ENCODE measurements at places on chromosomes 3 and 15.

- no peak for DNase-seq
Measured at GRCh38 chr3:42680271-42680670, 5.1 kb upstream of the KLHL40 start.

DNA sequence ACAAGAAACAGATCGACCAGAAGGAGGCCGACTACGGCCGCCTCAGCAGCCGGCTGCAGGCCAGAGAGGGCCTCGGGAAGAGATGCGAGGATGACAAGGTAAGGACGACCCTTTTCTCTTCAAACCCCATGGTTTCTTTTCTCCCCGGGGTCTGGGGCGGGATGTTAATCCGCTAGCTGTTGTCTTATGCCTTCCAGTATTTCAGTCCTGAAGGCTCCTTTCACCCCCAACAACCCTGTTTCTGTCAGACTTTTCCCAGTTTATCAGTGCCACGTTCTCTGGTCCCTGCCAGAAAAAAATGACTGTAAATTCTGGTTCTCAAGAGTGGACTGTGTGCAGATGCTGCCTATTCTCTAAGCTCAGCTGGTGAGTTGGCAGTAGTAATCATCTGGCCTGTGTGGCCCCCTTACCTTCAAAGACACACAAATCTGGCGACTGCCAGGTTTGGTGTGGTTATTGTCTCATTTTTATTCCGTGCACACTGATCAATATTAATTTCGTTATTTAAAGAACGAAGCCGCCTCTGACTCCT, 806 bp downstream of the GOLM2 start:
- no peak for DNase-seq

- no peak for DNase-seq
Measured at GRCh38 chr15:45773149-45773548, 138.3 kb downstream of the SQOR start.

DNA sequence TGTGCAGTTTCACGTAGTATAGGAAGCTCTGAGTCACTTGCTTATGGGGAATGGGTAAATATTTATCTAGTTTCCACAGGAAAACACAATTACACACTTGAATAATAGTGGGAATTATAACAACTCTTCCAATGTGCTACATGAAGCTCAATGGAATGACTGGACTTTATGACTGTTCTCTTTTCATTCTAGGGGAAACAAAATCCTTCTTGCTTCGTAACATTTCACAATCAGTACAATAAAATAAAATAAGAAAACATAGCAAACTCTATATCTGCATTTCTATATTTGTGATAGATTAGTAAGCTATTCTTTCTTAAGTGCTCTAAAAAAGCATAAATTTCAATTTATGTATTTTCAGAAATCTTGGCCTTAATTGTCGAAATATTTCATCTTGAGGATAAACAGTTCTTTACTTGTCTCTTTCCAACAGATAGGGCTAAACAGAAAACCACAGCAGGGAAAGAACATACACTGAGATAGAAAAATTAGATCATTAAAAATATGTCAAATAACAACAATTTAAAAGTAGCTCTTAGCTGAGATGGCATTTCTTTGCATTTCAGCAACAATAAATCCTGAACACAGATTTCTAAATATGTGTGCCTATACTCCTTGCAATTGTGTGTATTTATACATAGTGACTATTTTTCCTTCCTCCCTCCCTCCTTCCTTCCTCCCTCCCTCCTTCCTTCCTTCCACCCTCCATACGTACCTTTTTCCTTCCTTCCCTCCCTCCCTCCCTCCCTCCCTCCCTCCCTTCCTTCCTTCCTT, 395.5 kb upstream of the KCNMB2 start:
- no peak for DNase-seq

GRCh38 chr3:32077260-32078084, 28.9 kb upstream of the GPD1L start:
- DNase-seq = no peak

DNA sequence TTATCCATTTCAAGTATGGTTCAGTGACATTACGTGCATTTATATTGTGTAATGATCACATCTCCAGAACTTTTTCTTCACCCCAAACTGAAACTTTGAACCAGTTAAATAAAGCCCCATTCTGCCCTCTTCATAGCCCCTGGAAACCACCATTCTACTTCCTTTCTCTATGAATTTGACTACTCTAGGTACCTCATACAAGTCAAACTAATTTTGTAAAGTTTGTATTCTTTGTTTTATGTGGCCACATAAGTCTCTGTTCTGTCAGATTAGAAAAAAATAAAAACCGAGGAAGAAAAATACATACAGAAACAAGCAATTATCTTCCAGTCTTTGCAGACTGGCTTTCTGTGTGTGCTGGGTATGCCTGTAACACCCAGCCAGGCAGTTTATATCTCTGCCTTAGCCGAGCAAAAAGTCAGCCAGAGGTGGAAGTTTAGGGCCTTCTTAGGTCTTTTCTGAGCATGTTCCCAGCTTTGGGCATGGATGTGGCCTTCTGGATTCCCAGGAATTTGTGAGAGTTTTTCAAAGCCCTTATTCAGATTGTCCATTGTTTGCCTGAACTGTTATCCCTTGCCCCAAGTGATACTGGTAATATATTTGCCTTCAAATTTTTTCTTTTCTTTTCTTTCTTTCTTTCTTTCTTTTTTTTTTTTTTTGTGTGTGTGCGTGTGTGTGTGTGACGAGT, 6.0 kb upstream of the GRAMD1C start:
- DNase-seq = no peak

DNA sequence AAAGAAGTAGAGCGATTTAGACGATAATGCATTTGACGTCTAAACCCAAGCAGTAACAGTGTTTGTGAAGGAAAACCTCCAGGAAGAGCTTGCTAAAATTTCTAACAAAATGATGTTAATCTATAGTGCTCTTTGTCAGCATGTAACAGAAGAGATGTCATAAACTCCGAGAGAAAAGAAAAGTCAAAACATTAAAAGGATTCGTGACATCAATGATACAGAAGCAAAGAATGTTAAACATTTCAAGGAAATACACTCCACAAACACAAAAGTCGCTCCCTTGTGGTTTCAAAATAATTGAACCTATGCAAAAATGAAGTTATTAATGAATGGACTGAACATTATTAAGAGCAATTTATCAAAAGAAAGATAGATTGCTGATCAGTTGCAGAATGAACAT, 27.9 kb downstream of the AADAC start:
- DNase-seq = no peak

GRCh38 chr15:58357529-58358476, 74.0 kb upstream of the LIPC start:
- DNase-seq = no peak

DNA sequence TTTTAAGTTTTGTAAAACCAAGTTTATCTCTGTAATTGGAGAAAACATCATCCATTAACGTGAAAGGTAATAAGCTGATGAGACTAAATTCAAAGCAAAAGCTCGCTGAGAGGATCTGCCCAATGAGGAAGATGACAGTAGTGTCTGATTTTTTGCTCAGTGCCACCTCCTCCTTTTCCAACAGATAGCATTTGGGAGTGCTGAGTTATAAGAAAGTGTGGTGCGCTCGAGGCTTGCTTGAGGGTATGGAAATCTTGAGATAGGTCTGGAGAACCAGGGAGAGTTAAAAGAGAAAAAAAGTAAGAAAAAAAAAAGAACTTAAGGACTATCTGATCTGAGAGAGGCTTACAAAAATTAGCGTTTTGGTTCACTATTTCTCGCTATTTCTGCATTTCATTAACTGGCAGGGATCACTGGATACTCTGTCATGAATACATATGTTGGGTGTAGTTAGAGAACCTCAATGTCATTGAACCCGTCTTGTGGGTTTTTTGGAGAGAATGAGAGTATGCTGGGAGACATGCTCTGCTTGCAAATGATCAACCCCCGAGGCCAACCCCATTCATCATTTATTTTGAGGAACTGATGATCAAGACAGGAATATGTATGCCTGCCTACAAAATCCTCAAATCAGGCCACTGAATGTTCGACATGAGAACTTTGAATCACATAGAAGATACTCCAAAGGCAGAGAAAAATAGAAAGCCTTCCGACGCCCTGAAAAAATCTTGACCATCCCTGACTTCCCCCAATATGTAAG, 973 bp upstream of the USP13 start:
- no peak for DNase-seq

- DNase-seq = no peak
Measured at GRCh38 chr15:45105586-45105985, 8.4 kb downstream of the DUOX2 start.

DNA sequence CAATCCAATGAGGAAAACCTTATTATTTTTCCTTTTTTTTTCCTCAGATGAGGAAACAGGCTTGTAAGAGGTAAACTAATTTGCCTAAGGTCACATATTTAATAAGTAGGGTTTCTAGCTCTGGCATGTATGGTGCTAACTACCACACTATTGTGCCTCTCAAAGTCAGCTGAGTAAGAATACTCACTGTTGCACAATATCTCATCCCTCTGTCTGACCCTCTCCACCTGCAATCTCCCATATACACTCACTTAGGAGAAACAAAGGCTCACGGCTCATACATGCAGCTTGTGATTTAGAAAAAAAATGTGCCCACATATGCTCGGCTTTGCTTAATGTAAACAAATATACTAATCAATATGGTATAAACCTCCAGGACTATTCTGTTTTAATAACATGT, 10.4 kb upstream of the ARIH1 start:
- no peak for DNase-seq

- DNase-seq = no peak
Measured at GRCh38 chr3:172707967-172708366, 2.9 kb downstream of the NCEH1 start.

DNA sequence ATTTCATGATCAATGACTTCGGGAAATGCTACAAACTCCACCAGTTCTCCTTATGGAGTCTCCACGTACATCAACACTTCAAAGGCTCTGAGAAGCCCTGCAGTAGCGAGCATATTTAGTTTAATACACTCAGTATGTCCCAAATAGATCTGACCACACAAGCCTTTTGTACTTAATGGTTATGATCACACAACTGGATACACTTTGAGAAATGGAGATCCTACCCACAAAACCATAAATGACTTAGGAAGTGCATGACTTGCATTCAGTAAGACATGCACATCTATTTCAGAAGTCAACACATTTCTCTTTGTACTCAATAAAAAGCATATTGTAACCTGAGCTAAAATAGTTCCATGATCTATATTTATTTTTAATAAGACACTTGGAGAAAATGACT, 103.6 kb upstream of the SPATA12 start:
- no peak for DNase-seq

- DNase-seq = no peak
Measured at GRCh38 chr15:79130535-79131130, 40.1 kb upstream of the RASGRF1 start.

- no peak for DNase-seq
Measured at GRCh38 chr15:51363383-51363782, 21.9 kb downstream of the GLDN start.

DNA sequence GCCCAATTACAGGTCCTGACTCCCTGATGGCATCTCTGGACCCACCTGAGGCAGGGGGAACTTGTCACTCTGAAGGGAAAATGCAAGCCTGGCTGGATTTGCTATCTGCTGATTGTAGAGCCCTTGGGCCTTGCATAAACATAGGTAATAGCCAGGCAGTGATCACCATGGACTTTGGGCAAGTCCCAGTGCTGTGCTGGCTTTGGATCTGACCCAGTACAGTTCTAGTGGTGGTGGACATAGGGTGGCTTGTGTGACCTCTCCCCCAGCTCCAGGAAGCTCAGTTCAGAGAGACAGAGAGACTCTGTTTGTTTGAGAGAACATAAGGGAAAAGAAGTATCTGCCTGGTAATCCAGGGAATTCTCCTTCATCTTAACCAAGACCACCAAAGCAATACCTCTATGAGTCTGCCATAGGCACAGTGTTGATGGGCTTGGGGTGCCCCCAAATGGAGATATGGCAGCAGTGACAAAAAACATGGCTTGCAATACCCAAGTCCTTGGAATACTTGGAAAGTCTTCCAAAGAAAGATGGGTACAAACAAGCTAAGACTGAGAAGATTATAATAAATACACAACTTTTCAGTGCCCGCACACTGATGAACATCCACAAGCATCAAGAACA, 348.5 kb downstream of the PYDC2 start:
- DNase-seq = no peak

- no peak for DNase-seq
Measured at GRCh38 chr15:66452971-66453580, 44.5 kb downstream of the SNAPC5 start.

- no peak for DNase-seq
Measured at GRCh38 chr3:183252973-183253527, at the start of gene B3GNT5. Gene B3GNT5 (plus strand): TSS chr3:183253253. CDS start chr3:183269799, 16,546 bp downstream.

- DNase-seq = no peak
Measured at GRCh38 chr3:113058188-113058587, 67.4 kb downstream of the GTPBP8 start.

DNA sequence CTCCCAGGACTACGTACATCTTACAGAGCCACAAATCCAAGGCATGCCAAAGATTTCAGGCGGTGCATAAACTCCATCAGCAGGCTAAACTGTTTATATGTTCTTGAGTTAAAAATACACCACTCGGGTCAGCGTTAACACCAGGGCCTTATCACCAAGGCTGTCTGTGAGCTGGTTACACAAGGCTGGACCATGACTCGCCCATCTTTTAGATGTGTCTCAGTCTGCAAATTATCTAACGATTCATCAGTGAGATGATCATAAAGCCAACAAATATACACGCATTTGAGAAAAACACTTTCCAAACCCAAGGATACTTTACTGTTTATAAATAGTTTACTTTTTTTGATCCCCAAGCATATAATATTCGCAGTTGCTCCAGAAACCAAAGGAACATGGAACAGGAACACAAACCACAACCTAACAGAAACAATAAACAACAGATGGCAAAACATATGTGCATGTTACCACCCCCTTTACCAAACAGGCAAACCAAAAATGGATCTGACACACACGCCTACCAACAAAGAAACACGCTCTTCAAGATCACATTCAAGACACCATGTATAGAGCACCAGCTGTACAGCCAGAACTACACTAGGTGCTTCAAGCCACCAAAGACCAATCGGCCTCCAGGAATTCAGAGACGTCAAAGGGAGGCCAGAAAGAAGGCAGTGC, 15.4 kb downstream of the LRIG1 start:
- DNase-seq = no peak

GRCh38 chr3:175222356-175222755, 363.2 kb downstream of the NAALADL2 start:
- DNase-seq = no peak

GRCh38 chr3:25663869-25664811, 567 bp downstream of the TOP2B start:
- peak; percentile 21 for DNase-seq

DNA sequence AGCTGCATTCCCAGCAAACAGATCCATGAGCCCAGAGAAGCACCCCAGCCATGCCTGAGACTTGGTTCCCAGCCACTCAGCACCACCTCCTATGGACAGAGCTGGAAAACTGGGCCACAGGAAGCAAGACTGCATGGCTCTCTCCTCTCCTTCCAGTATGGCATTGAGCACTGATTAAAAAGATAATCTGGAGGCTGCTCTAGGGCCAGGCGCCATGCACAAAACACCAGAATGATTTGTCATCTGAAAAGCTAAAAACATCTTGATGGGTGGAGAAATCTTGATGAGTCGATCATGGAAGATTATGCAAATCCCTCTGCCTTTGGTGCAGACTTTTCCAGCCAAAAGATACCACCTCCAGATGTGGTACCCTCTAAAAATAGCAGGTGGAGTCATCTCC, 62.7 kb upstream of the MRPS22 start:
- DNase-seq = no peak

GRCh38 chr3:44987332-44987731, 11.3 kb downstream of the EXOSC7 start:
- no peak for DNase-seq

- no peak for DNase-seq
Measured at GRCh38 chr3:130729154-130729553, 17.5 kb downstream of the PIK3R4 start.

All from urinary bladder (tissue), 4 donors.